Stimulated activated CD8-positive, alpha-beta memory T cell treated with anti-CD3 and anti-CD28 coated beads, Interleukin-2, amount 100 ng/mL, for 1 hour (primary cell): ENCODE measurements at places on chromosomes 4 and X.

GRCh38 chr4:89765966-89766365 lies 71.0 kb downstream of the SNCA start:
- no peak for DNase-seq

DNA sequence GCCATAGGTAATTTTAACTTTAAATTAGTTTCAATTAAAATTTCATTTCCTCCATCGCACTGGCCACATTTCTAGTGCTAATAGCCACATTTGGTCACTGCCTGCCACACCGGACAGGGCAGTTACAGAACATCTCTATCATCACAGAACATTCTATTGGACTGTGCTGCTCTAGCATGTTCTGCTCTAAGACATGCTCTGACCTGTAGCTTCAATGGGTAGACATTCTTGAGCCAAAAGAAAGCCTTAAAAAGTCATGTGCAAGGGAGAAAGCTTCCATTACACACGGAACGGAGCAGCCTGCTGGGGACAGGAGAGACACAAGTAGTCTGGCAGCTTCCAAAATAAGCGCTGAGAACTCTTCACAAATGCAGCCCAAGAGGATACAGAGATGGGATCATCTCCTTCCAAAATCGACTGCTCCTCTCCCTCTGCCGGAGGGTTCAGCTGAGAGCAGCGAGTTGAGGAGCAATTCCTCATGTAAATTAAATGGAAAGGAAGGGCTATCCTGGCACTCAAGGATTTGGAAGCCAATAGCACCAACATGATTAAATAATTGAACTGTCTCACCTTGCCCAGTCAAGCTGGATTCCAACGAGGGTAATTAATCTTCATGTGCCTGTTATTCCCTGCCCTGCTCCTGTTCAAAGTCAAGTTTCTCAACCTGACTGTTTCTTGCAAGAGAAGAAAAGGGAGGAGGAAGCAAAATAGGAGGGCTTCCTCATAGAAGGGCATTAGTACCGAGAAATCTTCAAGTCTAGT lies 336.4 kb upstream of the NOCT start:
- DNase-seq = no peak

GRCh38 chr4:185672618-185673017 lies 137.3 kb upstream of the PDLIM3 start:
- DNase-seq = no peak

GRCh38 chrX:21225643-21226042 lies 148.6 kb upstream of the CNKSR2 start:
- DNase-seq = no peak

DNA sequence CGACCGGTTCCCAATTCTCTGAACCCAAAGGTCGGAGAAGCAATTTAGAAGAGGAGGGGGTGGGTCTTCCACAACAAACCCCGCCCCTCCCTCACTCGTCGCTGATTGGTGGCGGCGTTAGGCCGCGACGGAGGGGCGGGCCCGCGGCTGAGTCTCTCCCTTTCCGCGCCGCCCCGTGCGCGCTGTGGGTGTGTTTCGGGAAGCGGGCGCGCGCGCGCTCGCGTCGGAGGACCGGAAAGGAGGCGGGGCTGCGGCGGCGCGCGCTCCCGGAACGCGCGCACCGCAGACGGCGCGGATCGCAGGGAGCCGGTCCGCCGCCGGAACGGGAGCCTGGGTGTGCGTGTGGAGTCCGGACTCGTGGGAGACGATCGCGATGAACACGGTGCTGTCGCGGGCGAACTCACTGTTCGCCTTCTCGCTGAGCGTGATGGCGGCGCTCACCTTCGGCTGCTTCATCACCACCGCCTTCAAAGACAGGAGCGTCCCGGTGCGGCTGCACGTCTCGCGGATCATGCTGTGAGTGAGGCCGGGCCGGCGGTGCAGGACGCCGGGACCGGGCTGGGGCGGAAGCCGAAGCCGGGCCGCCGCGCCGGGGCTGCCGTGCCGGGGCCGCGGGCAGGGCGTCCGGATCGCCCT lies at the start of gene SPCS3:
TSS of gene SPCS3 (plus strand) at position 263 of the 636 bp plus-strand sequence. CDS start at position 374, 111 bp downstream.
- peak; percentile 87 for DNase-seq

DNA sequence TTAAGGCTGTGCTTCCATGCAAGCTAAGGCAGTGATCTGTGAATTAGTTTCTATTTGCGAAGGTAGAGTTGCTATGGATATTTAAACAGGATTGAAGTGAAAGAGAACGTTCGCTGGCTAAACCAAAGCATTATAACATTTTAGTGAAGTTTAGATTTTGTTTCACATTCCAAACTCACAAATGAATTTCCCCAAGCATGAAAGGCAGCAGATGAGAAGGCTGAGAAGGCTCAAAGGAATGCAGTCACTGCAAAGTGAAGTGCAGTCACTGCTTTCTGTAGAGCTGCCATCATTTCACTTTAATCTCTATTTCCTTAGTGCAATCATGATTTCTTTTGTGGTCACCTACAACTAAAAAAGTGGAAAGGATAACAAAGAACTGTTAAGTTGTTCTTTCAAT lies 334.7 kb upstream of the NR3C2 start:
- no peak for DNase-seq

DNA sequence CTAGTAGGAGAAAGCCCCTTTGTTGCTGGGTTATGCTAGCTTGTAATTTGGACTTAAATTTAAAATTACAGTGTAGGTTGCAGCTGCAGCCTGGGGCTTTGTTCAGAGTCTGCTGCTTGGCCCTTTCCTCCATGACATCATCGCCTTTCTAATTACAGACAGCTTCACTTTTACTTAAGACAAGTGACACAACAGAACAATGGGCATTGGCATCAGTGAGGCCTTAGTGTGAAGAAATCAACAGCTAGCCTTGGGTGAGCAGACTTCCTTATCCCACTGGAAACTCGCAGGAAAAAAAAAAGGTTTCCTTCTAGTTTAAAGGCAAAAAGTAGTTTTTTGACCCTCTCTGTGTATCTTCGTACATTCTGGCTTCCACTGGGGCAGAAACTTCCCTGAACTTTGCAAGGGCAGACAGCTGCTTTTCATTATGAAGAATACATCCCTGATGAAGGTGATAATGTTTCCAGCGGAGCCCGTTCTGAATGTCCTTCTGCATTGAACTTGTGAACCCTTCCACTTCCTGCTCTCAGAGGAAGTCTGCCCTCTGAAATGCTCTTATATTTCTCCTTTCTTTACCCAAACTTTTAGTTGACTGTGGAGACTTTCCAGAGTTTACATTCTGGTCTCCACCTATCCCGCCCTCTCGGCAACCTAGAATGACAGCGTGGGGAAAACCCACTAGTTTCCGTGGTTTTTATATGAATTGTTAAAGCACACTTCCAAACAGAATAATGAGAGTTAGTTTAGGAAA lies 123.2 kb upstream of the FAM9C start:
- DNase-seq = no peak

- DNase-seq = no peak
Observed at GRCh38 chrX:44896876-44897186, 23.8 kb downstream of the KDM6A start.

- no peak for DNase-seq
Observed at GRCh38 chrX:47175588-47175980, 18.0 kb upstream of the UBA1 start.

DNA sequence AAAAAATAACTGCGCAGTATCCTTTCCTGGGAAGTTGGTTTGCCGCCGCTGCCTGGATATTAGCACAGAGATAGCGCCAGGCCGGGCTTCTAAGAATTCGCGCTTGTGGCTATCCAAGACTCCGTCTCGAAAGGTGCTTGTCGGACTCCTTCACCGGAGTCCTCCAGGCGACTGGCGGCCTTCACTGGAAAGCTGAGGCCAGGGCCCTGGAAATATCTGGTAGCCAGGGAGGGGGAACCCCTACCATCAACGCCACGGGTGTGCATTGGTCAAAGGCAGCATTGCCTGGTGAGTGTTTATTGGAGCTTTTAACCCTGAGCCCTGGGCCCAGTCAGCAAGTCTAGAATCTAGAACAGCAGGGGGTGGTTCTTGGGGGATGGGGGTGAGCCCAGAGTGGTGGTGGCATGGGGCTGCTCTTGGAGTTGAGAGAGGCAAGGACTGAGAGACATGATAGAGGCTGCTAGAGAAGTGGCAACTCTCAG lies 577 bp upstream of the PIM2 start:
- no peak for DNase-seq

- no peak for DNase-seq
Observed at GRCh38 chr4:85968945-85969819, 390.7 kb downstream of the MAPK10 start.

DNA sequence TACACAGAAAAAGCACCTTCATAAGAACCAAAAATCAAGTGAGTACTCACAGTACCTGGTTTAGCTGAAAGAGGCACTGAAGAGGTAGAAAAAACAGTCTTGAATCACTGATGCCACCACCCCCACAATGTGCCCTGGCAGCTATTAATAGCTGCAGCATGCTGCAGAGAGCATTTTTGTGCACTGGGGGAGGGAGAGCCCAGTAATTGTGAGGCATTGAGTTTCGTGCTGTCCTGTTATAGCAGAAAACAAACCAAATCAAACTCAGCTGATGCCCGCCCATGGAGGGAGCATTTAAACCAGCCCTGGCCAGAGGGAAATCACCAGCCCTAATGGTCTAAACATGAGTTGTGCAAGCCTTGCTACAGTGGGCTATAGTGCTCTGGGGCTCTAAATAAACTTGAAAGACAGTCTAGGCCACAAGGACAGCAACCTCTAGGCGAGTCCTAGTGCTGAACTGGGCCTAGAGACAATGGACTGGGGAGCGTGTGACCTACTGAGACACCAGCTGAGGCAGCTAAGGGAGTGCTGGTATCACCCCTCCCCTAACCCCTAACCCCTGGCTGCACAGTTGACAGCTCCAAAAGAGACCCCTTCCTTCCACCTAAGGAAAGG lies 106.3 kb upstream of the TMLHE start:
- no peak for DNase-seq

GRCh38 chr4:85833302-85833701 lies 358.4 kb downstream of the ARHGAP24 start:
- no peak for DNase-seq

GRCh38 chr4:1342003-1342402 lies 5.0 kb upstream of the UVSSA start:
- no peak for DNase-seq

- DNase-seq = no peak
Observed at GRCh38 chr4:135718019-135718418, 1516.4 kb upstream of the PABPC4L start.

DNA sequence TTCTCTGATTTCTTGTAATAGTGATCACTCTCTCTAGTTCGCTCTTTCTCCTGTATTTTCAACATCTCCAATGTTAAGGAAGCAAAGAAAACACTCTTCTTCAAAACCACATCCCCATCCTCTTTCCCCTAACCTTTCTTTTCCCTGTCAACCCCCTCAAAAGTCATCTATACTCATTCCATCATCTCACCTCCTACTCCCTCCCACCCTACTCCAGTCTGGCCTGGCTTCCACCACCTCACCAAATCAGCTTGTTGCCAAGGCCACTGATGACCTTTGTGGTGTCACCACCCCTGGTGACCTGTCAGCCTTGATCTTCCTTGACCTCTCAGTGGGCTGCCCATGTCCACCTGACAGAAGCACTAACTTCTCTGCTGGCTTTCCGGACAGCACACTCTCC lies 2.3 kb downstream of the FAM3A start:
- DNase-seq = no peak

DNA sequence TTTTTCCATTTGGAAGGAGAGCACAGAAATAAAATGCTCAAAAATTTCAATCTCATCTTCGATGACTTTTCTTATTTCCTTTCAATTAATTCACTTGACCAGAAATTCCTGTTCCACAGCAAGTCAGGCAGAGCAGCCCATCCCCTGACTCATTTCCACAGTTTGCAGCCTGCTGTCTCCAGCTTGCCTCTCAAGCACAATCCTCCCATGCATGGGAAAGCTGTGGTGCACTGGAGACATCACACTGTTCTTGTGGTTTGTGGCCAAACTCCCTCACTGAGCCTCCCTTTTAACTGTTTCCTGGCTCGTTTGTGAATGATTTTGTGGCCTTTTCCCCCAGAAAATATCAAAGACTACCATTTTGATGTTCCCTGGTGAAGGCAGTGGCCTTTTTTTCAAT lies 114.0 kb upstream of the ENPEP start:
- DNase-seq = no peak

GRCh38 chr4:17027495-17027894 lies 129.1 kb upstream of the LDB2 start:
- DNase-seq = no peak

DNA sequence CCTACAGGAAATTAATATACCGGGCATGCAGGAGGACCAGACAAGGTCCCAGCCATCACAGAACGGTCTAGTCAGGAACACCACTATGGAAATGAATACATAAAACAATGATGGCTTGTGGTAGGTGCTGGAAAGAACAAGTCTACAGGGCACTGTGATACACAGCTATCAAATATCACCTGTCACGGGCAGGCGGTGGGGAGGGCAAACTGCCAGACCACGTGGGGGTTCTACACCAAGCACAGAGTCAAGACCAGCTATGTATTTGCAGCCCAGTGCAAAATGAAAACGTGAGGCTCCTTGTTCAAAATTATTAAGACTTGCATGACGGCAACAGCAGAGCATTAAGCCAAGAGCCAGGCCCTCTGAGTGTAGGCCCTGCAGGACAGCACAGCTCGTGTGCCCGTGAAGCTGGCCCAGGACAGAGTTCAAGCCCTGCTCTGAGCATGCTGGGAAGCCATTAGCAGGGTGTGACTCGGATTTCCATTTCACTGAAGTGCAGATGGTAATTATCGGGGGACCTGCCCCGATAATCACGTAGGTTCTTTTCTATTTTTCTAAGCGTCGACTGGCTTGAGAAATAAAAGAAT lies 83.6 kb downstream of the JAKMIP1 start:
- no peak for DNase-seq

DNA sequence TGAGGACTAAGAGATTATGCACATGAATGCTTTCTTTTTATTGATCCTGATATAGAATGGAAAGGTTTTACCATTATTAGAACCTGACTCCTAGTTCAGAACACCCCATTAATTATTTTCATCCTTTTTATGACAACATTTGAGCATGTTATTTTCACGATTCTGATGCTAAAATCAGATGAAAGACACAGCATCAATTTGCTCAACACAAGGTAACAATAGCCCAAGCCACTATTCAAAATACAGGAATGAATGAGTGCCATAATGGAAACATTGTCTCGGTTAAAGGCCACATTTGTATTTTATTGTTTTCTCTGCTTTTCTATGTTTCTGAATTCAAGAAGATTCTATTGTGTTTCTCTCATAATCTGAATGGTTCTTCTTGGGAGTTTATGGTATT lies 126.3 kb upstream of the POF1B start:
- no peak for DNase-seq

DNA sequence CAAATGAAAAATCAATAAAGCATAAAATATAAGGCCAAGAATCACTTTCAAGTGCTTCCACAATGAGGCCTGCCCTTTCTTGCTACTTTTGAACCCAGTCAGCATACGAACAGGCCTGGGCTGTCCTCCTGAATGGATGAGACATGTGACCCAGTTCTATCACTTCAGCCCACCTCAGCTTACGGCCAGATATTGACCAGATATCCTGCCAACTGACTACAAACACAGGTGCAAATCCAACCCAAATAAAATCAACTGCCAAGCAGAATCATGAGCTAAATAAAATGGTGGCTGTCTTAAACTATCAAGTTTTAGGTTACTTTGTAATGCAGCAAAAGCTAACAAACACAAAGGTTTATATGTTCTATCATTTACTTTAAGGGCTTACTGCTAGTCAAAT lies 53.7 kb downstream of the PDS5A start:
- no peak for DNase-seq

GRCh38 chr4:30630431-30630830 lies 89.7 kb upstream of the PCDH7 start:
- DNase-seq = no peak
